Glomerular endothelial cell (primary cell): ENCODE measurements at places on chromosomes 4 and X. TPM values are rescaled to one million over a fixed set of nuclear protein-coding genes. Genes with fewer than 3 reads are reported as not detected.

GAGE12F gene
- not detected in 2 replicates for total RNA-seq

- no peak for DNase-seq
Observed at GRCh38 chr4:79757600-79757999, 315.4 kb downstream of the ANTXR2 start.

- DNase-seq = no peak
Observed at GRCh38 chr4:26529479-26529878, 39.2 kb upstream of the CCKAR start.

- DNase-seq = no peak
Observed at GRCh38 chr4:88962396-88962795, 94.6 kb downstream of the FAM13A start.

- peak; percentile 18 for DNase-seq
Observed at GRCh38 chrX:70196961-70197720, 19.9 kb downstream of the DGAT2L6 start.

DNA sequence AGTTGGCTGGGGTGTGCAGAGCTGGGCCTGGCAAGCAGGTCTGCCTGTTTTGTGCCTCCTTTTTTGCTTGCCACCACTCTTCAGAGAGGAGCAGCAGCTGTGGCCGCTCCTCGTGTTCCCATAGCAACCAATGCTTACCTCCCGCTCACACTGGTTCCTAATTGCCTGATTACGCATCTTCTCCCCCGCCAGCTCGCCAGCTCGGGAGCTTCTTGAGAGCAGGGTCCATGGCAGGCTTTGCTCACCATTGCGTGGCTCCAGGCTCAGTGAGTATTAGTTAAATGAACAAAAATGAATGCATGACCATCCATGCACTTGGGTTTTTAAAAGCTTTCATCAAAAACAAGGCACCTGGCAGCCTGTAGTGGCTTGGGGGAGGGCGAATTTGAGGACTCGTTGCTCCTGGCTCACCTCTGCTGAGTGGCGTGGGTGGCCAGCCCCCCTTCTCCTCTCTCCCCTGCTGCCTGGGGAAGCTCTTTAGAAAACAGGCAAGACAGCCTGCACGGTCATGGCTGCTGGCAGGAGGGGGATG lies 14.2 kb upstream of the PJA1 start:
- no peak for DNase-seq

ASB5 gene
- total RNA-seq = not detected in 2 replicates

- no peak for DNase-seq
Observed at GRCh38 chrX:118187100-118187499, 70.5 kb upstream of the KLHL13 start.

DNA sequence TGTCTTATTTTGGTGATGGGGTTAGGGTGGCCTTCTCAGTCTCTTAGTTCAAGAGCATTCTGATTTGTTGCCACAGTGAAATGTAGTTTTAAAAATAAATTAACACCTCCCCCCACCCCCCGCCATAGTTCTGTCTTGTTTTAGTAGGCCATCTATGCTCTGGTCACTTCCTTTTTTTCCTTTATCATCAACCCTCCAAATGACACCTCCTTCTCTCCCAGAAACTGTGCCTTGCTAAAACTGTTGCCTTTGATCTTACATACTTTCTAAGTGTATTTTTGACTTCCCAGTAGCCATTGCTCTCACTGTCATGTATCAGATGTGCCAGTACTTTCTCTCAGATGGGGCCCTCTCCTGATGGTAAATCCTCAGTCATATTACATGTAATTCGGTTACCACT lies 14.5 kb upstream of the NDUFC1 start:
- DNase-seq = no peak

GRCh38 chr4:185437809-185438208 lies 12.0 kb upstream of the UFSP2 start:
- no peak for DNase-seq

GRCh38 chrX:15293451-15293850 lies 22.0 kb downstream of the ASB11 start:
- no peak for DNase-seq

VCX2 gene
- not detected in 2 replicates for total RNA-seq

DNA sequence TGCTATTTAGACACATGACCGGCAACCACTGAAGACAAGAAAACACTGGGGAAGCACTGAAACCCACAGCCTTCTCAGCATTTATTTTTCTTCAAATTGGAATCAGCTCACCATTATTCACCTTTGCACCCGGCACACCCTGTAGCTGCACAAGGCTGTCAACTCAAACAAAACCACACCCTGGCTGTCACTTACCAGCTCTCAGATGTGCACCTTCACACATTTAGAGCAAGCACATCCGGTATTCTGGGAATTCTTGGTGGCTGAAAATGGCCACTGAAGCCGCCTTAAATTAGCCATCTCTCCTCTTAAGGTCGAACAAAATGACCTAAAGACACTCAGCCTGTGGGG lies 5.9 kb downstream of the ZFYVE28 start:
- no peak for DNase-seq

- no peak for DNase-seq
Observed at GRCh38 chr4:45358573-45359506, 632.5 kb upstream of the GNPDA2 start.

DNA sequence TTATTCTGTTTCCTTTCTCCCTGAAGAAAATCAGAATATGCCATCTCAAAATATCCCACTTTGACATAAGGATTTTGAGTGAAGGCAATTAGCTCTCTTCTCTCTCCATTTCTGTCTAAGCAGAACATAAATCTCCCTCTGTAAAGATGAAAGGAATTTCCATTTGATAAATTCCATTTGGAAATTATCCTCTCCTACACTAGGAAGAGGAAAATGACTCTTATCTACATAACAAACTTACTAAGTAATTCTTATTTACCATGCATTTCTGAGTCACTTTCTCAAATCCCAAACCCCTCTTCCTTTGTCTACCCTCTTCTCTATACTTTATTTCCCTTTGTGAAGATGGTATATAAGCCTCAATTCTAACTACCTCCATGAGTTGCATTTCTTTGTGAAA lies 11.4 kb downstream of the TBCK start:
- DNase-seq = no peak

- no peak for DNase-seq
Observed at GRCh38 chr4:140136509-140136908, 17.5 kb downstream of the MAML3 start.

- DNase-seq = no peak
Observed at GRCh38 chrX:20037186-20037585, 46.3 kb upstream of the BCLAF3 start.

APLN gene
- total RNA-seq = 1,464 and 1,492 TPM in 2 replicates

- no peak for DNase-seq
Observed at GRCh38 chr4:123662827-123663226, 266.2 kb downstream of the SPRY1 start.

DNA sequence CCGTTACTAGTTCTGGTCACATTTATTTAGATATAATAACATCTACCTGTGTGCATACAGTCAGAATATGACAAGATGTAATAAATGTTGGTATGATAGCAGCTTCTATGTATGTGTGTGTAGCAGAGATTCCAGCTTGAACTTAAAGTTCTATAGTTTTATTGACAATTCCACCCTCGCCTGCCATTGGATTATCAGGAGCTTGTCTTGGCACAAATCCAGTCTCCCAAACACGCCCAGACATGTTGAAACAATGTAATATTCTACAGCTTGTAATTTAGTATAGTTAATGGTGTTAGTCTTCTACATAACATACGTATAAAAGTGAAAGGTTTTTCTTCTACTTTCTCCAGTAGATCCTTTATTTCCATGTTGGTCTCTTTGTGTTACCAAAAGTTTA lies 44.4 kb downstream of the BBS12 start:
- DNase-seq = no peak

DNA sequence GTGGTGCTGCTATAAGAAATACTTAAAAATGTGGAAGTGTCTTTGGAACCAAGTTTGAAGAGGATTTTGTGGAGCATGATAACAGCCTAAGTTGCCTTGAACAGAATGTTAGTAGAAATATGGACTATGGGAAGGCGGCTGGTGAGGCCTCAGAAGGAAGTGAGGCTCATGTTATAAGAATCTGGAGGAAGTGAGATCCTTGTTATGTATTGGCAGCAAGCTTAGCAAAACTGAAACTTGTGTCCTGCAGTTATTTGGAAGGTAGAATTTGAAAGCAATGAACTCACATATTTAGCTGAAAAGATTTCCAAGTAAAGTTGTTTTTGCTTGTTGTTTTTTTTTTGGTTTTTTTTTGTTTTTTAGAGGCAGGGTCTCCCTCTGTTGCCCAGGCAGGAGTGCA lies 13.6 kb upstream of the MED14 start:
- DNase-seq = no peak

GRCh38 chr4:150136481-150136880 lies 58.2 kb downstream of the DCLK2 start:
- no peak for DNase-seq

DNA sequence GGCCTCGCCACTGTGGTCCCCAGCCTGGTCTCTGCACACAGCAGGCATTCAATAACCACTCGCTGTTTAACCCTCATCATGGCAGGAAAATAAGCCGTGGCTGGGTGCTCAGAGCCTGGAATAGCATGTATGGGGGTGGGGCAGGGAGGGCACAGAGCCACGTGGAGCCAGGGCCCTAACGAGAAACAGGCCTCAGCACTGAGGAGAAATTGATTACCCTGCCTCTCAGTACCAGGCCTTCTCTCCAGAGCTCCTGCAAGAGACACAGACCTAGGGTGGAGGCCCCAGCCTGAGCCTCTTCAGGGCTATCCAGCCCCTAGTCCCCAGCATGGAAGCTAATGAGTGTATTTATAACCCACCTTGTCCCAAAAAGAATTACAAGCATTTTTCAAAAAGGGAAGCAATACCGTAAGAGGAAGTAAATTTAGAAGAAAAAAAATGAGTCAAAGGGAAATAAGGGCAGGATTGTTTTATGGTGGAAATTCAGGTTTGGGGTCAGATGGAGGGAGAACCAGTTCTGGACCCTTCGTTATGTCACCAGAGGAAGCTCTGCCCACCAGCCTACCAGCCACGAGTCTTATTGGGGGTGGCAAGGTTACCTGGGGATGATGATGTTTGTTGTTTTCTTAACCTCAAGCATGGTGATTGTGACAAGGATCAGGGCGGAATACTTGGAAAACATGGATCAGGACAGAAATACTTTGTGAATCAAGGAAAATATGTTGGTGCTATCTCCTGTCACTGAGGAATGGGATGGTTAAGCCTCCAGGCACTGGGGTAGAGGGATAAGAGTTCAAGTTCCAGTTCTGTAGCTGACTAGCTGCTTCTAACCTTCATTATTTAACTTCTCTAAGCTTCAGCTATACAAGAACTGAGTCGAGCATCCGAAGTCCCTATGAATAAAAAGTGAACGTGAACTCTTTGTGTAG lies 101.9 kb upstream of the RBPJ start:
- no peak for DNase-seq

DNA sequence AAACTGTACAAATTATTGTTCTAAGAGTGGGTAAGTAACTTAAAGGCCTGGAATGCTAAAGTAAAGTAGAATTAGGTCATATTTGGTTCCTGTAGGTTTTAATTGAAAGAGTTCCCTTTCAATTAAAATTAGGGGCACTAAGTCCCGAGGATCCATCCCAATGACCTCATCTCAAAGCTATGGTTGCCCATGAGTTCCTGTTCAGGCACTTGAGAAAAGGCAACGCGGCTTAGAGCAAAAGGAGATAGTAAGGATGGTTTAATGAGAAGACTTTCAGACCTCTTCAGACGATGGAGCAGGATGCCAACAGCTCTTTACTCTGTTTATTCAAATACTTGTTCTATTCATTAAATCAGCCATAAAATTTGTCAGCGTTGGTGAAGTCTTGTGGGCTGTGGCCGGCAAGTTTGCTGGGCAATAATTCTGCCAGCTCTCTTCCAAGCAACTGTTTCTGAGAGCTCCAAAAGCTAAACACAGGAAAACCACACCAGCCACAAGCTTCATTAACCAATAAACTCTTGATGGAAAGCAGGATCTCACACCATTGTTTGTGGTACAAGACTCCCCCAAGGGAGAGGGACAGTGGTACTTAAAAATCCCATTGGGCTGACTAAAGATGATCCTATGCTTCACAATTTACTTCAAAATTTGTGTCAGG lies 167.4 kb downstream of the COL4A6 start:
- no peak for DNase-seq
